COR-L47 (cell line): ENCODE measurements at places on chromosomes 7 and 10.

DNA sequence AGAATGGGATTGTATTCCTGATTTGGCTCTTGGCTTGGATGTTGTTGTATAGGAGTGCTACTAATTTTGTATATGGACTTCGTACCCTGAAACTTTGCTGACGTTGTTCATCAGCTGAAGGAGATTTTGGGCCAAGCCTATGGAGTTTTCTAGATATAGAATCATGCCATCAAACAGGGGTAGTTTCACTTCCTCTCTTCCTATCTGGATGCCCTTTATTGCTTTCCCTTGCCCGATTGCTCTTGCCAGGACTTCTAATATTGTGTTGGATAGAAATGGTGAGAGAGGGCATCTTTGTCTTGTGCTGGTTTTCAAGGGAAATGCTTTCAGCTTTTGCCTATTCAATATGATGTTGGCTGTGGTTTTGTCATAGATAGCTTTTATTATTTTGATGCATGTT lies 92.3 kb downstream of the CCDC7 start:
- DNase-seq, result no peak

GRCh38 chr7:12211711-12212485 lies 804 bp downstream of the TMEM106B start:
- peak; percentile 4 for DNase-seq

DNA sequence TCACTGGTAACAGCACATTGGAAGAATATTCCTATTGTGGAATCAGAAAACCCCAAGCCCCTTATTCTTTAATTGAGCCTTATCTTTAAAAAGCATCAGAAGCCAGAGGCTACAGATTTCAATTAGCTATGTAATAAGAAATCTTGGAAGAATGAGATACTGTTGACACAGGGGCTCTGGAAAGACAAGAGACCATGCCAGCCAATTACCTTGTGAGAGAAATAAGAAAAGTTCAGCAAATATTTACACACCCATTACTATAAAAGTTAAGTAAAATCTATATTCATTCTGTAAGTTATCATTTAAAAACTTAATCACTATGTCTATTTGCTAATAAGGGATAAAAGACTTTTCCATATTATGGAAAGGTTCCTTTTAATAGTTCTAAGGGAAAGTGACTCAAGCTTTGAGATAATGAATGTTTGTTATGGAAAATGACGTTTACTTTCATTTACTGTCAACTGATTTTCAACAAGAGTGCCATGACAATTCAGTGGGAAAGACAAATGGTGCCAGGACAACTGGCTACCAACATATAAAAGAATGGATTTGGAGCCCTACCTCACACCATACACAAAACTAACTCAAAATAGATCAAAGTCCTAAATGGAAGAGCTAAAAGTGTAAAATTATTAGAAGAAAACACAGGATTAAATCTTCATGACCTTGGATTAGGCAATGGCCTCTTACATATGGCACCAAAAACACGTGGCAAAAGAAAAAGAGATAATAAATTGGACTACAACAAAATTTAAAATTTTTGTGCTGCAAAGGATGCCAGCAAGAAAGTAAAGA lies 28.3 kb downstream of the ZFAND2A start:
- no peak for DNase-seq

GRCh38 chr7:27994639-27995038 lies 186.0 kb downstream of the JAZF1 start:
- DNase-seq, result peak; percentile 28

- no peak for DNase-seq
These were observed 73.9 kb upstream of the TNRC18 start for GRCh38 chr7:5497295-5498103.

DNA sequence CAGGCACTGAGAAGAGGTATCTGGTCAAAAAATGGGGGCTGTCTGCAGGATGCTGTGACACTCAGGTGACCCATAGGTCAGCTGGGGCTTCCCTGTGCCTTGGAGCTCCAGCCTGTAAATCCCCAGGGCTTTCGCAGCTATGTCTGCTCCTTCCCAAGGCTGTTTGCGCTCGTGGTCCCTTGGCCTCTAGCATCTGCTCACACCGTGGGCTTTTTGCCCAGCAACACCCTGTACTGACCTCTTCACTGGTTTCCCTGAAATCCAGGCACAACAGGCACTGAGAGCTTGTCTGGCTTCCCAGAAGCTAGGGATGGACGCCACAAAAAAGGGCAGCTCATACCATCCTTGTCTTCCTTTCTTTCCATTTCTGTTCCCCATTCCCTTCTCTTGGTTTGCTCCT lies 280.3 kb upstream of the HABP2 start:
- DNase-seq, result no peak

- no peak for DNase-seq
These were observed 31.9 kb downstream of the CPED1 start for GRCh38 chr7:121020249-121020988.

GRCh38 chr7:82549616-82550285 lies 106.2 kb upstream of the CACNA2D1 start:
- no peak for DNase-seq

DNA sequence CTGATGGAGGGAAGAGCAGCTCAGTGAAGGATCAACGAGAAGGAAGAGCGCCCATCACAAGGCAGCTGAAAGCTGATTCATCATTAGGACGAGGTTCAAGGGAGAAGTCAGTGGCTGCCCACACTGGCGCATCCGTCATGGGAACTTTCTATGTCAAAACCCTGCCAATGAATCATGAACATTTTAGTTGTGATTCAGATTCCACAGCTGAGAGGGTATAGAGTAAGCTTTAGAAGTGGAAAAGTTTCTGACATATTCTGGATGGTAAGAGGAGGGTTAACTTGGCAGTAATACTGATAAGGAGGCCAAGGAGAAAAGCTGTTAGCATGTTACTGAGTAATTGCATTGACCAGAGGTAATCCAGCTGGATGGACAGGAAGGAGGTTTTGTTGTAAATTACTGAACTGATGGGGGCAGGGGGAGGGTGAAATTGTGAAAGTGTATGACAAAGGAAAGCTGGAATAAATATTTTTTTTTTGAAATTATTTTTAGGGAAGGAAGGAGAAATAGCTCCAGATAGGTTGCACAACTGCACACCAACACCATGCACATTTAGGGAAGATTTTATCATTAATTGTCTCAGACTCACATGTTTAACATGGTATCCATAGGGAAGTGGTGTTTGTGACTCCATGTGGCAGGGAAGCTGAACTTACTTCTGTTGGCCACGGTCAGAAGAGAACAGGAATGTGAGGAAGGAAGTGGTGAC lies 78.3 kb upstream of the NRP1 start:
- no peak for DNase-seq

- no peak for DNase-seq
These were observed 174.3 kb upstream of the FAM3C start for GRCh38 chr7:121570365-121570764.

GRCh38 chr10:98825741-98826140 lies 379.0 kb upstream of the HPS1 start:
- no peak for DNase-seq

DNA sequence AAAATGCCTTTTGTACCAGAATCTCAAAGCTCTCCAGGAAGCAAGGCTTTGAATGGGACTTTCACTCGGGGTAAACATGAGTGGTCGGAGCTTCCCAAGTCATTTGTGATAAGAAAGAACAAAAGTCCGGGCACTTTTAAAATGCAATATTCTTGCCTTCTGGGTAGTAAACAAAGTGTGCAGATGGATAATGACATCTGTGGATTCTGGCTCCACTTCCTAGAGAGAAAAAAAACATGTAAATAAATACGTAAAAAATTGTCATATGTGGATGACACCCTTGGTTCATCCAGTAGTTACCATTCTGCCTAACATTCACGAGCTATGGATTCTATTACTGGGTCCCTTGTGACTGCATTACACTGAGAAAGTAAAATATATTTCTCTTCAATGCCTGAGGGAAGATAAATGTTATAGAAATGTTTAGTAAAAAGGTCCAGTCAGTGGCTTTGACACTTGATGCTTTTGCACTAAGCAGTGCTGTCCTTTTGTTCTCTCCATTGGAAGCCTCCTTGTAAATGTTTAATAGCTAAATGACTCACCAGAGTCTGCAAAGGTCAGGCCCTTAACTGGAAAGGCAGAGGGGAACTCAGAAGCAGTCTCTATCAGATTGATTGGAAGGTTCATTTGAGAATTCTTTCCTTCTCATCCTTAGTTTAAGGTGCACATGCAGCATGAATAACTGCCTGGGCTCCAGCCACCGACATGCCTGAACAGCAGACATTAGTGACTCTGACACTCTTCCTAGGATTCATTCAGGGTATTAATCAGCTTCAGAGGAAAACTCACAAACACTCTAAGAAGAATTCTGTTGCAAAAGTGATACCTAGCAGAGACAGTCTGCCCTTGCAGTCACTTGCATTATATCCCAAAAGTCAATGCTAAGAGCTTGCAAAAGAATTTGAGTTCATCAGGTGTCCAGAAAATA lies 11.7 kb upstream of the EDRF1 start:
- no peak for DNase-seq

- DNase-seq, result no peak
These were observed 31.3 kb upstream of the GDF10 start for GRCh38 chr10:47268696-47269095.

- no peak for DNase-seq
These were observed 54.4 kb downstream of the EBF3 start for GRCh38 chr10:129909531-129910256.

- DNase-seq, result no peak
These were observed 49.7 kb upstream of the WNT16 start for GRCh38 chr7:121279060-121279620.

DNA sequence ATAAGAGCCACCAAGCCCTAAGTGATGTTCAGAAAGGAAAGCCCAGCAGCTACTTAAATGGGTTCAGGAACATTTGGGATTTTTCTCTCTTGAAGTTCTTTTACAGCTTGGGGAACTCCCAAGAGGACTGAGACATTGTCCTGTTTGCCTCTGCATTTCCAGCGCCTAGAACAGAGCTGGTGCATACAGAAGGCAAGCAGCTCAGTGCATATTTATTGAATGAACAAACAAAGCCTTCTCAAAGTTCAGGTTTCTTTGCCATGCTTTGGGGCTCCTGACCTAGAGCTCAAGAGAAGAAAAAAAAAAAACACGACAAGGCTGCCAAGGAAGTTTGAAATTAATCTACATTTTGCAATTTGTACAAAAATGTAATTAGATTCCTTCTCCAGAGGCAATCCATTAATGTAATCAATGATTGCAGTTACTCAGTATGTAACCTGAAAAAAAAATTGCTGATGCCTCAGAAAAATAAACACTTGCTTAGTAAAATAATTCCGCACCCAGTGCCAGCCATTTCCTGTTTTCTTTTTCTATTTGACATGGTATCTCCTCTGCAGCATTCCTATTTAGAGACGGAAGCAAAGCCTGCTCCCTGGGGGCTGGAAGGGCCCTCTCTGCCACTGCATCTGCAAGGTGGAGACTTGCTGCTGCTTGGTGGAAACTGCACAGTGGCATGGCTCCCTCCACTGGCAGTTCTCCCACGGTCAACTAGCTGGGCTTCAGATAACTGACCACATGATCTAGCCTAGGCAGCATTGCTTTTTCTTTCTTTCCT lies 157.3 kb downstream of the TMEM178B start:
- peak; percentile 73 for DNase-seq

- DNase-seq, result no peak
These were observed 66.6 kb downstream of the CUBN start for GRCh38 chr10:17062955-17063484.

GRCh38 chr7:72268796-72269195 lies 143.3 kb downstream of the CALN1 start:
- no peak for DNase-seq

DNA sequence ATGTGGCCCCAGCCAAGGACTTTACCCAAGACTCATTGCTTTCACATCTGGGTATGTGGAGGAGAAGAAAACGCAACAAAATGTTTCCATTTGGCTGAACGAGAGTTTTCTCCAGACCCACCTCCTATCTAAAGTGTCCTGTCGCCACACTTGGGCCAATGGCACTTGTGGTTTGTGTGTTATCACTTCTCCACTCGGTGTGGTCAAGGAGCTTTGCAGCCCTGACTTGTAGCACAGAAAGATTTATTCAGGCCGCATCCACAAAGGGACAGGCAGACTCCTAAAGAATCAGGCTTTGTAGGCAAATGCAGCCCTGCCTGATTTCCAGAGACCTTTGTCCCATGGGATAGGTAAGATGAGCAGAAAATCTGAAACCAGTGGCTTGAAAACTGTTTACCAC lies 12.8 kb upstream of the LRRC4 start:
- DNase-seq, result no peak

- no peak for DNase-seq
These were observed 9.8 kb upstream of the LRRC61 start for GRCh38 chr7:150313367-150313809.

DNA sequence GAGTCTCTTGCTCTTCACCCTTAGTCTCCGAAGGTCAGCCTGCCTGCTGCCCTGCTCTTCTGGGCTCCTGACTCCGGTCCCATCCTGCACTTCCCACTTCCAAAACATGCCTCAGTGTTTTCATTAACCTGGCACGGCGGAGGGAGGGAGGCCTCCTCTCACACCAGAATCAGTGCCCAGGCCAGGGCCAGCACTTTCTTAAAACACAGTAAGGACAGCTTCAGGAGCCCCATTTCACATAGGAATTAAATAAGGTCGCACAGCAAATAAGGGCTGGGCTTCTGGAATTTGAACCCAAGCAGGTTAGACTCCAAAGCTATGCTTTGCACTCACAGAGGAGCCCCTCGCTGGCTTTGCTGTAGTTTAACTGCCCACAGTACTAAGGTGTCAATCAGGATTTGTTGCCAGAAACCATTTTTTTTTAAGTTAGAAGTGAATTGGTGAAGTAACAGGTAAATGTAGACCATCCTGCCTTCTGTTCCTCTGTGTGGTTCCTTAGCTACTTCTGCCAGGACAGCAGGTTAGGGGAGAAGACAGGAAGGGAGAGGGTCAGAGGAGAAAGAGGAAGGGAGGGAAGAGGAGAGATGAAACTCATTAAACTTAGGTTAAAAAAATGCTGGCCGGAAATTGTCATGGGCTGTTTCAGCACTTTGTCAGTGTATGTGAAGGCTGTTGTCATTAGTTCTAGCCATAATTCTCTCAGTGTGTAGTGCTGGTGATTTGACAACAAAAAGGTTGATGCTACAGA lies 1.1 kb downstream of the RASSF4 start:
- DNase-seq, result no peak

DNA sequence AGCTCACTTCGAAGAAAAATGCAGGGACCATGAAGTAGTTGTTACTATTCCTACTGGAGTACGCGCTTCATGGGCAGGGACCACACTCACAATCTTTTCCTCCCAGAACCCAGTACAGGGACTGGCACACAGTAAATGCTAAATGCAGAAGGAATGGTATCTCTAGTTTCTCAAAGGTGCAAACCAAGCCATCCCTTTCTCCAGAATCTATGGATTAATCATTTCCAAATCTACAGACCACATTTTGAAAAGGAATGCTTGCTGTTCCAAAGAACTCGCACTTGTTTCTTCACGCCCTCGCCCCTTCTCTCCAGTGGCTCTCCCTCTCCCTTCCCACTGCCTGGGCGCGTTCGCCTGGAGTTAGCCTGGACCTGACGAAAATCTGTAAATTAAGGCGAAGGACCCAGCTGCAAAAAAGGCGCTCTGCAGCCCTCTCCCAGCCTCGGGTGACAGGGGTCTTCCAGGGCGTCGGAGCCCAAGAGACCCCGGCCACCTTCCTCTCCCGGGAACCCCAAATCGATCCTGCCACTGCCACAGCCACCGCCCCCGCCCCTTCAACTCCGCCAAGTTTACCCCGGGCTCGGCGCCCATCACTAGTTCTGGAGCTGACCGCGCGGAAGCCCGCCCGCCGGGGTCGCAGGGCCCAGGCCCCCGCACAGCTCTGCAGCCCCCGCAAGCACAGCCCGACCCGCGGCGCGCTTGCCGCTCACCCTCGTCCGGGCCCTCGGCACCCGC lies 527 bp downstream of the PDIA4 start:
- no peak for DNase-seq

GRCh38 chr7:2537981-2538851 lies 17.1 kb downstream of the BRAT1 start:
- DNase-seq, result no peak
